Omental fat pad (tissue), 4 donors: ENCODE measurements at places on chromosomes 12 and 14. TPM values are rescaled to one million over a fixed set of nuclear protein-coding genes. Genes with fewer than 3 reads are reported as not detected.

HAL gene
- 1.8 TPM for total RNA-seq

TAS2R9 gene
- not detected for total RNA-seq

ZNF705A gene
- not detected for total RNA-seq

OTX2 gene
- total RNA-seq = not detected

MIP gene
- total RNA-seq = not detected
